ENCODE measurements at places on chromosomes 1 and 21.
A peak's percentile ranks its signal among the peaks of the same experiment; 100 is the strongest.

DNA sequence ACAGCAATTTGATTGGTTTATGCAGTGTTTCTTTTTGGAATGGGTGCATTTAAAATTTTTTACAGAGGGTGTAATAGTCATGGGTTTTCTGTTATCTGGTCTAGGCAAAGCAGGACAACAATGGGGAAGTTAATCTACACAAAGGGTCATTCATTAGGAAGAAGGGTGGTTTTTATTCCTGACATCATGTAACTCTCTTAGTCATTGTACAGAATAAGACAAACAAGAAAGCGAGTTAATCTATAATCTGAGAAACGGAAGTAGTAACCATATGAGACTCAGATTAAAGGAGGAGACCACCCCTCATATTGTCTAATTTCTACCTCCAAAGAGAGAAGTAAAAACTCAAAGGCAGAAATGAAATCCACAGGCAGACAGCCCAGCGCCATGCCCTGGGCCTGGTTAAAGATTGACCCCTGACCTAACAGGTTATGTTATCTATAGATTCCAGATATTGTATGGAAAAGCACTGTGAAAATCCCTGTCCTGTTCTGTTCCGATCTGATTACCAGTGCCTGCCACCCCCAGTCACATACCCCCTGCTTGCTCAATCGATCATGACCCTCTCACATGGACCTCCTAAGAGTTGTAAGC lies 10.5 kb upstream of the IFI6 start:
- no peak for DNase-seq

DNA sequence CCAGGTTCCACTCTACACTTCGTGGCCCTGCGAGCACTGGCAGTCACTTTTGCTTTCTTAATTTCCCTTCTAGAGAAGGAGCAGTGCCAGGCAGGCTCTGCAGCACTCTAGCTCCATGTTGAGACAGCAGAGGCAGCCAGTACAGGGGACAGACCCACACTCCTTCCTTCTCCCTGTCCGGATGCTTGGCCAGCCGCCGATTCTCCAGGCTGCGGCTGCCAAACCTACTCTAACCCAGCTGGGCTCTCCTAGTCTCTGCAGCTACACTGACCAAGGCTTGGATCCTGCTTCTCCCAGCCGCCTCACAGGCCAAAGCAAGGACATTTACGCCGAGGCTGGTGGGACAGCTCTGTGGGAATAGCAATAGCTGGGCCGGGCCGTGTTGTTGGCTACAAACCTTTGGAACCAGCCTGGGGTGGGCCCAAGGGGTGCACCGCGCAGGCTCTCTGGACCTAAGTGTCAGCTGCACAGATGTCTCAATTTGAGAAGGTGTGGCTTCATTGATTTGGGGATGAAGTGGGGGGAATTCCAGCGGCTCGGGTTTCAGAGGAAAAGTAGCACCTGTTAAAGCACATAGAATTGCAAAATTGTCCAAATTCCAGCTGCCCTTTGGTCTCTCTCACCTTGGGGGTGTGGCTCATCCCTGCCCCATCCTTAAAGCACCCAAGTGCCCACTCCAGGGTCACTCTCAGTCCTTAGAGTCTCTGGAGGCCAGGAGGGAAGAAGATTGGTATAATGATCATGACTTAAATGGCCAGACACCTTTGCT lies 3.2 kb downstream of the BARHL2 start:
- peak; percentile 86 for DNase-seq

- DNase-seq: no peak
Observed at GRCh38 chr1:203362720-203363025, 11.8 kb upstream of the FMOD start.

DNA sequence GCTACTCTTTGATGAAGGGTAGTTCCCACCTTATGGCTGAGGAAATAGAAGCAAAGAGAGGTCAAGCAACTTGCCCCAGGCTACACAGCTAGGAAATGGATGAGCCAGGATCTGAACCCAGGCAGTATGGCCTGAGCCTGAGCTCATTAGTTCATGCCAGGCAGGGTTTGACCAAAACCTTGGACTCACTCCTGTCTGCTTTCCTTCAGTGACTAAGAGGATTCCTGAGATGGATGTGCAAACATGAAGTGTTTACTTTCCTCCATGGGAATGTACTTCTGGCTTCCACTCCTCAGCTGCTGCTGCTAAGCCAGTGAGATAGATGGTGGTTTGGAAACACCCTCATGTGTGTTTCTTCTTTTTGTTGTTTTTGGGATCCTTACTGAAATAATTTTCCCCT lies 35.1 kb upstream of the ERRFI1 start:
- DNase-seq: no peak

GRCh38 chr21:38733972-38734546 lies 71.7 kb upstream of the ETS2 start:
- DNase-seq: peak; percentile 48

DNA sequence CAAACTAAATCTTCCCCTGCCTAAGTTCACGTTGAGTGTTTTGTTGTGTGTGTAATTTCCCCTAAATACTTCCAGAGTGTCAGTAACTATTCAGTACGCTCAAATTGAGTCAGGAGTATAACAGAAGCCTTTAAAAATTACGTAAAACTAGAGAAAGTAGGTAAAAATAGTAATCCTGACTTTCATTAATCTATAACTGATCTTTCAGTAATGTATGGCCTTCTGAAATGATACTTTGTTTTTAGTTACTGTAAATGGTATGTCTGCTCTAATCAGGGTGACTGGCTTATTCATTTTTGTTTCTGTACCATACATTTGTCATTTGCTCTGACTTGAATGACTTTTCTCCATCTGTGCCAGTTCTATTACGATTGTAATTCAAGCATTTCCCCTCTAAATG lies 29.4 kb downstream of the MIER1 start:
- DNase-seq: no peak

GRCh38 chr1:11340233-11340632 lies 67.2 kb downstream of the UBIAD1 start:
- DNase-seq: peak; percentile 61

- DNase-seq: no peak
Observed at GRCh38 chr21:34730756-34731445, 62.1 kb downstream of the CLIC6 start.

DNA sequence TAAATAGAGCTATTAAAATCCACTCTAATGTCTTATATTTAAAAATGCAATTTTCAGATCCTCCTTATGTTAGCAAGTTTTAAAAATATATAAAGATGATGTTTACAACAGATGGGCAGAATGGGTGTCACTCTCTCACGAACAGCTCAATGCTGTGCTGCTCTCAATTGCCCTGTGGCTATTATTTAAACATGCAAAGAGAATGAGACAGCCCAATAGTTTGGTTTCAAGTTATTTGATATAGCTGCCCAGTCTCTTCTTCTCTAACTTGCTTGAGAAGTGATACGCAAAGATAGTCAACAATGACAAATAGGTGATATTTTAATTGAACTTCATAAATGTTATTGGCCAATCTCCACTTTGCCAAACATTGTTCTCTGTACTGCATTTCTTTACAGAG lies 199.3 kb upstream of the GREM2 start:
- no peak for DNase-seq

GRCh38 chr1:84763912-84764680 lies 73.8 kb upstream of the SSX2IP start:
- DNase-seq: no peak

GRCh38 chr1:19461220-19461554 lies 24.2 kb downstream of the CAPZB start:
- DNase-seq: no peak

DNA sequence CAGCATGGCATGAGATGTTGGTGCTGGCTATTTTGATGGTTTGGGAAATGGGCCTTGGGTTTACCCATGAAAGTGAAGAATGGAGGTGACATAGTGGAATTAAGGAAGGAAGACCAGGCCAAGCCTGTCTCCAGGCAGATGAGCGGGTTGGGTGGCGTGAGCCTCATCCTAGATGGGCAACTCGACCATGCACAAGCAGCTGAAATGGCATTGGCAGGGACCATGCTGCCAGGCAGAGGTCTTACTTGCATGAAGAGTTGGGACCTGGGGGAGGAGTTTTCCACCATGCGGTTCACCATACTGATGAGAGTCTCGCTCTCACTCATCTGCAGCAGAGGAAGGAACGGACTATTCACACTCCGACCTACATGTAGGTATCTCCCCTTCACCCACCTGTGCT lies 37.5 kb upstream of the GOLT1A start:
- DNase-seq: no peak

- DNase-seq: no peak
Observed at GRCh38 chr1:228097333-228098081, 5.6 kb downstream of the C1orf35 start.

- DNase-seq: no peak
Observed at GRCh38 chr1:219472596-219472995, 140.3 kb downstream of the ZC3H11B start.

GRCh38 chr1:100027212-100027611 lies 57.4 kb downstream of the SLC35A3 start:
- no peak for DNase-seq

DNA sequence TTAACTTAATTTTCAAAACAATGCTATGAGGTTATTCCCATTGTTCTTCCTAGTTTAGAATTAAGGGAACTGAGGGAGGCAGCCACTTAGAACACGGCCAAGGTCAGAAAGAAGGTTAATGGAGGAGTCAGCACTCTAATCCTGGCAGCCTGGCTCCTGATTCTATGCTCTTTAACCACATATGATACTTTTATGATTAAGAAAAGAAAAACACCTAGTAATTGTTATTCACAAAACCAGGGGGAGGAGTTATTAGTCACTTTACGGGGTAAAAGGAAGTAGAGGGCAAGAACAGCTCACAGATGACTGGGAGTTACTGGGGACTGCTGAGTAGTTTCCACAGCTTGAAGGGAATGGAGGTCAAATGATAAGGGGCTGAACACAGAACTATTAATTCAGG lies 38.6 kb downstream of the GADD45A start:
- no peak for DNase-seq

GRCh38 chr1:207815913-207816291 lies 64.0 kb downstream of the CD46 start:
- DNase-seq: no peak

DNA sequence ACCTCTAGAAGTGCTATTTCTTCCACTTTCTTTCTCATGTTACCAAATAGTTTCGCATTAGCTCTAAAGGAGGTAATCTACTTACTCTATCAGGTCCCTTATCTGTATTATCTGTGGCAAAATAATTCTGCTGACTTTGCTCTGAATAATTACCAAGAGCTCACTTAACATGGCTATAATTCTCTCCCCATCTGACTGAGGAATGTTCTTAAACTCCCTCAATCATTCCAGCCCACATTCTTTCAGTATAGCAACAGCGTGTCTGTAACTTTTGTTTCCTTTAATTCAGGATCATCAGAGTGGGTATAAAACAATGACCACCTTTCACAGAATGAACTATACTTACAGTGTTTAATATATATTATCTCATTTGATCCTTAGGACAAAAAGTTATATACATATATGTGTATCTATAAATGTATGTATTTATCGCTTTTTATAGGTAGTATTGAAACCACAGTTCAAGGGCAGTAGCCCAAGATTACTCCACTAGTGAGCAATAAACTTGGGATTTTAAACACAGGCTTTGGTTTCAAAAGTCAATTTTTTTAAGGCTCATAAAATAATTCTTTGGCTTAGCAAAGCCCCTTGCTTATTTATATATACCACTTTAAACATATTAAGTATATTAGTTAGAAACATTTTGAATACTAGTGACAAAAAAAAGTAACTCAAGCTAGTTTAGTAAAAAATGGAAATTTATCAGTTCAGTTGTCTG lies 36.1 kb upstream of the ST6GALNAC3 start:
- DNase-seq: no peak

- no peak for DNase-seq
Observed at GRCh38 chr1:193806079-193807048, 620.0 kb upstream of the B3GALT2 start.

GRCh38 chr1:38296047-38296446 lies 249.5 kb upstream of the POU3F1 start:
- DNase-seq: no peak

GRCh38 chr1:92960395-92961130 lies 699 bp downstream of the DIPK1A start:
- DNase-seq: peak; percentile 64

DNA sequence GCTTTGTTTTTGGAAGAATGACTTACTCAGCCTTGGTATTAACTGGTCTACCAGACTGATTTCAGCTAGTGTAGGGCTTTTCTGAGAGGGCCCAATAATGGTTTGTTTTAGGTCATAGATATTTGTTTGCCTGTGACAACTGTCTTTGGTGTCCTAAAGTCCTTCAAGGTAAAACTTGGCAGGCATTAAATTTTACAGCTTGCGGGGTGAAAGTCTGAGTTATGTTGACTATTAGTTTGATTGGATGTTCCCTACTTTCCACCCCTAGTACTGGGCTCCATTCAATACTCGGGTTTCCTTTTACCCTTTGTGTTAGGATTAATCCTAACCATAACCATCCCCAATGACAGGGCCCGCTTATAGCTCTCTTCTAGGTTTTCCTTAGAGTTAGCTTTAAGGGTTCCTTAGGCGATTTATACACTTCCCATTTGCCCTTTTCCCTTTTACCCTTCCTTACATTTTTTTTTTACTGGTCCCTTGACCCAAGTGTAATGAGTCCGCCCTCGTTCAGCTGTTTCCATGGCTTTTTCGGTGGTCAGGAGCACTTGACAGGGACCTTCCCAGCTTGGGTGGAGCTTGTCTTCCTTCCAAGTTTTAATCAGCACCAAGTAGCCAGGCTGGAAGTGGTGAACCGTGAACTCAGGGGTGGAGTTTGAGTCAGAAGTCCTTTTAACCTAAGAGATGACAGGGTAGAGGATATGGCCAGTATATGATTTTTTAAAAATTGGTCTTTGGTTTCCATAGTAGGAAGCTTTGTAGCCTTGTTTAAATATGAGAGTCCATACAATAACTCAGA lies 28.5 kb upstream of the LCE5A start:
- no peak for DNase-seq

DNA sequence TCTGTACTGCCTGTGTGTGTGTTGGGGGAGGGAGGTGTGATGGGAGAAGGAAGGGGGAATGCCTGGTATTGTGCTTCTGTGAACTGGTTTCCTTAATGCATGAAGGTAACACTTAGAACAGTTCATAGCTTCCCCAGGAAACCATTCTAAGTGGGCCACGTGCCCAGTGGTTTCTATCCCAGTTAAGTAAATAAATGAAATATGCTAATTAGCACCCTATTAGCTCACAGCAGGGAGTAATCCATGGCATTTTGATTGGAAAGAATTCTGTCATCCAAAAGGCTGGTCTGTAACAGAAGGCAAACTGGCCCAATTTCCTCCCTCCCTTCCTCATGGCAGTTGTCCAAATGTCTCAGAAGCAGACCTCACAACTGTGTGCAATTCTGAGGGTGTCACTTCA lies 199.3 kb downstream of the TTLL7 start:
- peak; percentile 89 for DNase-seq

- DNase-seq: no peak
Observed at GRCh38 chr21:42513985-42514882, 582 bp downstream of the SLC37A1 start.

- DNase-seq: no peak
Observed at GRCh38 chr1:11387829-11388228, 91.1 kb upstream of the DISP3 start.

- no peak for DNase-seq
Observed at GRCh38 chr1:54404939-54405897, 976 bp downstream of the SSBP3 start.

DNA sequence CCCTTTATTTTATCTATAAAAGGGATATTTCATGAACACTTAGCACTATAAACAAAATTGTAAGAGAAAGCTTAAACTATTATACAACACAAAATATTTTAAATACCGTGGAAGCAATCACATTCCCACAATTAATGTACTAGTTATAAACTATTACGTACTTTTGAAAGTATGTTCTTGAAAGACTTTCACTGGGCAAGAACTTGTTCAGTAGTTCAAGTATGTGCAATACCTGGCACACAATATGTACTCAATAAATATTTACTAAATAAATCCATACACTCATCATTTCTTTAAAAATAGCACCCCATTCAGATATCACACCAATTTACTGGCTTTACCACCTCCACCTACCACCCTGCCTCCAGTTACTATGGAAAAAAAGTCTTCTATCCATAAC lies 12.6 kb upstream of the FMO2 start:
- no peak for DNase-seq

Data from NCI-H446 (cell line).